ENCODE measurements at places on chromosomes 16 and 17.

GRCh38 chr16:81678326-81679095 lies 100.6 kb upstream of the PLCG2 start:
- DNase-seq: no peak

GRCh38 chr16:81237282-81237681 lies 1.2 kb upstream of the BCO1 start:
- DNase-seq: no peak

DNA sequence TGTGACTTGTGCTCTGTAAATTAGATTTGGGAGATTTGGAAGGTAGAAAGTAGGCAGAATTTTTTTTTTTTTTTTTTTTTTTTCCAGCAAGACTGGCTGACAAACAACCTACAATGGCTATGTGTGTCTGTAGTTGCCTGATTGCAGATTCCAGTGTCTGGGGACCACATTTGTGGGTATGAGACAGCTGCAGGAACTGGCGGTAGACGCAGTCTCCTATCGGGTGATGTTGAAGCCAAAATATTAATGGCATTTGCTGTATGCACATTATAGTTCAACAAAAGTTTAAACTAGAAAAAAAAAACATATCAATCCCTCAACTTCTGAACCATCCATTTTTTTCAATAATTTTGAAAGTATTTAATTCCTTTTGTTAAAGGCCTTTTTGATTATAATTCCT lies 665.2 kb downstream of the TOX3 start:
- no peak for DNase-seq

DNA sequence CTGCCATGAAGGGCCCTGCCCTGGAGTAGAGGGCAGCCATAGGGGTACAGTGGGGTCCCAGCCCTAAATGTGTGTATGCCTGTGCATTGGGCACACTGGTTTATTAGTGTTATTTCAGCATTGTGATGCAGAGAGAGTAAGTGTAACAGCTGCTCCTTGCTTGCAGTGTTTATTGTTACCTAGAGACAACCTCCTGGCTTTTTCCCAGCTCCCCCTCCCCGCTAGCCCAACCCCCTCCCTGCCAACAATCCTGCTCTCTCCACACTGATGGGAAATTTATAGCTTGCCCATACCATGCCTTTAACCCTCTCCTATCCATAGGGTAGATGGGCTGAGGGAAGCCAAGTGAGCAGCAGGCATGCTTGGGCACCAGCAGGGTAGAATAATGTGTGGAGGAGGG lies 51.3 kb downstream of the NEUROD2 start:
- no peak for DNase-seq

DNA sequence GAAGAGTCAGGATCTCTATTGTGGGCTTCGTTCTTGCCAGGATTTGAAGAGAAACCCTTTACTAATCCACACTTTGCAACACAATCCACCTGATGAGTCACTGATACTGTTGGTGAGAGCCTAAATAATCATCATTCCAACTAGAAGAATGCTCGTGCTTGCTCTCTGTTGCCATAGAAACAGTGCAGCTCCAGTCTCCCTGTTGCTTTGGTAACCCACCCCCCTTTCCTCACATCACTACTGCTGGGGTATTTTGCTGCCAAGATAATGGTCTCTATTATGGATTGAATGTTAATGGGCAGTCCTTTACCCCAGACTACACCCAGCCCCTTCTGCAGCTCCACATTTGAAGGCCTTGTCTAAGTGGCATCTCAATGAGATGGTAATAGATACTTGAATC lies 190.4 kb downstream of the ABCC12 start:
- no peak for DNase-seq

Measured in stimulated activated CD4-positive, alpha-beta T cell treated with anti-CD3 and anti-CD28 coated beads, Interleukin-1b, Interleukin-23, amount 100 ng/mL, for 24 hours (primary cell).